ENCODE measurements at places on chromosomes 3 and 15. TPM values are rescaled to one million over a fixed set of nuclear protein-coding genes. Genes with fewer than 3 reads are reported as not detected.

DNA sequence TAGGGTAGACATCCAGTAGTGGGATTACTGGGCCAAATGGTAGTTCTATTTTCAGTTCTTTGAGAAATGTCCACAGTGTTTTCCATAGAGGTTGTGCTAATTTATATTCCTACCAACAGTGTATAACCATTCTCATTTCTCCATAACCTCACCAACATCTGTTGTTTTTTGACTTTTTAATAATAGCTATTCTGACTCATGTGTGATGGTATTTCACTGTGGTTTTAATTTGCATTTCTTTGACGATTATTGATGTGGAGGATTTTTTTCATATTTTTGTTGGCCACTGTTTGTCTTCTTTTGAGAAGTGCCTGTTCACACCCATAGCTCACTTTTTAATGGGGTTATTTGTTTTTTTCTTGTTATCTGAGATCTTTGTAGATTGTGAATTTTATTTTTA lies 125.2 kb downstream of the CFAP20DC start:
- no peak for ATAC-seq

DNA sequence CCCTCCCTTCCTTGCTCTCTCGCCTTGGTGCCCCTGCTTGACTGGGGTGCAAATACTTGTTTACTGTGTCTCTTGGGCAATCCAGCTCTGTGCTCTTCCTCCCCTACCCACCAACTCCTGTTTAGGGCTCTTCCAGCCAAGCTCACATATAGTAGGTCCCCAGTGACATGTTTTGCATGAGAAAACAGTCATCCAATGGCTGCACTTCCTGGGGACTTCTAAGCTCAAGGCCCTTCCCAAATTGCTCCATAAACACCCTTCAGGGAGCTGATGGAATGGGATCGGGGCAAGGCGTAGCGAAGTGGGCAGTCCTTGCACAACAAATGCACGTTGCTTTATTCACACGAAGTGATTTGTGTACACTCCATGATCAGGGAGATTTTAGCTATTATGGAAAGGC lies 9.4 kb upstream of the COPG1 start:
- peak; percentile 12 for ATAC-seq

GRCh38 chr3:15844889-15845288 lies 47.1 kb upstream of the ANKRD28 start:
- ATAC-seq = no peak

DNA sequence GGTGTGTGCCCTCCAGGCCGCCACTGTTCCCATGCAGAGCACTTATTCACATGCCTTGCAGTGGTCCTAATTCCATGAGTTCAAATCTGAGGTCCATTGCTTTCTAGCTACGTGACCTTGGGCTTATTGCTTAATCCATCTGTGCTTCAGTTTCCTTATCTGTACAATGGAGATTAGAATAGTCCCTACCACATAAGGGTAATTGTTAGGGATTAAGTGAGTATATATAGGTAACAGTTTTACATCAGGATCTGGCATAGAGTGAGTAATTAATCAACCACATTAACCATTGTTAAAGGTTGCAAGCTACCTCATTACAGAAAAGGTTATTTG lies 7.6 kb downstream of the CPN2 start:
- no peak for ATAC-seq

DNA sequence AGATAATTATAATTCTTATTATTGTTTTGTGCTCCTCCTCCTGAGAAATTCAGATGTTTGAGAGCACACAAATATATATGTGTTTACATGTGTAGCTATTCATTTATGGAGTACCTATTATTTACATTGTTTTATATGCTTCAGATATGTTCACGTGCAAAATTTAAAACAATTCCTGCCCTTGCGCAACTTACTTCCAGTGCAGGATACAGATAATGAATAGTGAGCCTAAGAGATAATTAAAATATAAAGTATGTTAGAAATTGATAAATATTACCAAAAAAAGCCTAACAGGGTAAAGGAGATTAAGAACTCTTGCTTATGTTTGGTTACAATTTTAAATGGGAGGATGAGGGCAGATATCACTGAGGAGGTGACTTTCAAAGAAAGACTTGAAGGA lies 81.7 kb upstream of the DPH6 start:
- no peak for ATAC-seq

GRCh38 chr3:12280357-12280806 lies 8.5 kb upstream of the PPARG start:
- ATAC-seq = no peak

GRCh38 chr15:55899537-55899936 lies 93.9 kb downstream of the NEDD4 start:
- no peak for ATAC-seq

DNA sequence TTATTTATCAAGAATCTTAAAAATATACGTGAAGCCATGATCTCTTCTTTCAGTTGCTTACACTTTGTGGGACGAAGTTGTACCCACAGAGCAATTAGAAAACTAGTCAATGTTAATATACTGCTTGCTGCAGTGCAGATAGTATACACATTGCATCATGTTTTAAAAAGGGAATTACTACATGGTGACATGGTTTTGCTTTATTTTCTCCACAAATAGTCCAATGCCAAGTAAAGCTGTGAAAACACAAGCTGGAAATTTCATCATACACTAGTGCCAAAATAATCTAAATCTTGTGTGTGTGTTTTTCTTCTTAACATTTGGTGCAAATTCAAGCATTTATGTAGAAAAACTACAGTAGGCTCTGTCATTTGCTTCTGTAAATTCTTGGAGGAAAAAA lies 233.0 kb downstream of the EPHA3 start:
- ATAC-seq = no peak

- no peak for ATAC-seq
Measured at GRCh38 chr3:46378426-46378942, 7.7 kb downstream of the CCR5 start.

DNA sequence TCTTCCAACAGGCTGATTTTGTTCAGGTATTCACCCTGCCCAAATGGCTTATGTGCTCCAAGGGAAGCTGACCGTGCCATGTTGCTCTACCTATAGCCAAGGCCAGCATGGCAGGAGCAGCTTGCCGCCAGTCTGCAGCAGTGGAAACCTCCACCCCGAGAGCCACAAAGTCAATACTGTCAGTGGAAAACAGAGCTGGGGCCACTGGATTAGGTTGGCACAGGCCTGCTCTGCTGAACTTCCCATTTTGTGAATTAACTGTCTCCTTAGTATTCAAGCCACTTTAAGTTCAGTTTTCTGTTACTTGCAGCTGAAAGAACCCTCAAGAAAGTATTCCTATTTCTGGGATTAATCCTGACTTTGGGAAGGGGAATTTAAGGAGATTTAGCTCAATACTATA lies 63.8 kb upstream of the XCR1 start:
- no peak for ATAC-seq

- ATAC-seq = peak; percentile 59
Measured at GRCh38 chr15:60062826-60063225, 58.7 kb downstream of the FOXB1 start.

GRCh38 chr3:55897573-55898224 lies 410.6 kb upstream of the WNT5A start:
- ATAC-seq = peak; percentile 24

DNA sequence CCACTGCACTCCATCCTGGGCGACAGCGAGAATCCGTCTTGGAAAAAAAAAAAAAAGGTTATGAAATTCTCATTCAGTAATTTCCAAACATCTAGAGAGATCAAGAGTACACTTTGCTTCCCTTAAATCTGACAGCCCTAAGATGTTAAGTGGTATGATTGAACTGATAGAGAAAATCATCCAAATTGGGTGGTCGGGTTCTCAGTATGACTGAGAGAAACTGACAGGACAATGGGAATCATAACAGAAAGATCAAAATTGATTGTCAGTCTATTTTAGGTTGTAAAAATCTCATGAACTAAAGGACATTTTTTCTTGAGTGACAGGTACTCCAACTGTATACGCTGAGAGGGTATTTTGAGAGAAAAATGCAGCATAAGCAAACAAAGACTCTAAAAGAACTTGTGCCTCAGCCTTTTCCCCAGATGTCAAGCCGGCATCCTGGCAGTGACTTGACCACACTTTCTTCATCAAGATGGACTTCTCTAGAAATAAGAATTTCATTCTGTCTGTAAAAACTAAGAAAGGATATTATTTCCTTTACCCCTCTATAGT lies 65.8 kb downstream of the MYO5A start:
- ATAC-seq = no peak

DNA sequence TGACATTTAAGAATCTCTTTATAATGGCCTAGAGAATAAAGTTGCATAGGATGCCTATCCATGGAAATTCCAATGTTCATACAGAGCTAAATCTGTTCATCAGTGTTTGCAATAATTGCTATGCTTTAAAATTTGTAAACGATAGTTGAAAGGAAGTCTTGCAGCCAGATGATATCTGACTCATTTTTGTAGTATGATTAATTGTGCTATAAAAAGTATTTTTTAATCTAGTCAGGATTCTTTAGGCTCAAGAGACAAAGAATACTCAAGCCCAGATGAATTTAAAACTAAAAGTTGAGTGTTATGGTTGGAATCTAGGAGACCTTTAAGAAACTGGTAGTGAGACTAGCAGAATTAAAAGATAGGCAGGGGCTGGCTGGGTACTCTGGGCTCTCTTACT lies 50.5 kb downstream of the SUCNR1 start:
- no peak for ATAC-seq

- ATAC-seq = no peak
Measured at GRCh38 chr3:124532071-124532470, 198.2 kb upstream of the UMPS start.

DNA sequence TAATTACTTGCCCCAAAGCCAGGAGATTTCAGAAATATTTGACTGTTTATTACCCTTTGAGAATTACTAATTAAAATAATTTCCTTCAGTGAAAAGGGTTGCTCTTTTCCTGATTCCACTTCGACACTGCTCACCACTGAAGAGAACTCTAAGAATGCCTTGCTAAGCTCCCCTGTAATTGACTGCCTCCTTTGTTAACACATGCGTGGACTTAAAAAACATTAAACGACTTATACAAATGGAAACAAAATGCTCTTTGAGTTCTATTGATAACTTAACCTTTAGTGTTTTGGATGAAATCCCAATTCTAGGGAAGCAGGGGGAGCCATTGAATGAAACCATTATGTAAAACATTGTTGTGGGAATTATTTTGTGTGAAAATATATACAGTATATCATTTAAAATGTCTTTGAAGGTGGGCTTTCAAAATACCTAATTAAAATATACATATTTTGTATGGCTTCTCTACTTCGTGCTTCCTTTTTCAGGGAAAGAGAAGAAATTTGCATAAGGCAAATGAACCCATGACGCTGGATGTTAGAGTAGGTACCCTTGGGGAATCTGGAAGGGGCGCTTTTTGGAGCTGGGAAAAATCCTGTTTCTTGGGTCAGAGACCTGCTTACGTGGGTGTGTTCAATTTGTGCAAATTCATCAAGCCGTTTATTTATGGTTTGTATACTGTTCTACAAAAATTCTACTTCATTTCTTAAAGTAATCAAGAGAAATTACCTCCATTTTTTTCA lies 64.2 kb downstream of the WWTR1 start:
- no peak for ATAC-seq

GRCh38 chr15:37375519-37375918 lies 275.2 kb upstream of the MEIS2 start:
- no peak for ATAC-seq

- no peak for ATAC-seq
Measured at GRCh38 chr3:141006344-141006743, 44.8 kb upstream of the SPSB4 start.

DNA sequence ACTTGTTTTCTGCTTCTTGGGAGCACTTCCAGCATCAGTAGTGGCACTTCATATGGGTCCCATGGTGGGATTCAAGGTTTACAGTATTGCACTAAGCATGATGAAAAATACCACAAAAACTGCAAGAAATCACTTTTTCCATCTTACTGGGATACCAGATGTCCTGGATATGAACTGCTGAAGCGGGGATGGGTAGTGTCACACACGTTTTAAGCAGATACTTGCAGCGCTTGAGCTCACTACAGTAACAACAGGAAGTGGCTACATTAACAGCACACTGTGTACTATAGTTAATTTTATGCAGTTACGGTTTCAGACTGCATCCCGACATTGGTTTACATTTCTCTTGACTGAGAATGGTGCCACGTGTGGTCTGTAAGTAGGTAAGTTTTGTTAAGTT lies 3.5 kb upstream of the ISG20 start:
- ATAC-seq = no peak

DNA sequence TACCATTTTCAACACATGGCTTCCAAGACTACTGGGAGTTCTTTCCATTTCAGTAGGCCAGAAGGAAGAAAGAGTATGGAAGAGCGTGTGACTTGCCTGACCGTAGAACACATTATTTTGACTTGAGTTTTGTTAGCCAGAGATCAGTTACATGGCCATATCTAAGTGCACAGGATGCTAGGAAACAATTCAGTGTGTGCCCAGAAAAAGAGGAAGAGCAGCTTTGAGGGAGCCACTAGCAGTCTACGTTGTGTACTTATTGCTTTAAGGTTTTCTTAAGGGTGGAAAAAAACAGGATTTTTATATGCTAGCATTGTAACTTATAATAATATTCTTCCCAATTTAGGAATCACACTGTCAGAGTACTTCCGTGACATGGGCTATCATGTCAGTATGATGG lies 44.1 kb upstream of the GRAMD1C start:
- ATAC-seq = no peak

DNA sequence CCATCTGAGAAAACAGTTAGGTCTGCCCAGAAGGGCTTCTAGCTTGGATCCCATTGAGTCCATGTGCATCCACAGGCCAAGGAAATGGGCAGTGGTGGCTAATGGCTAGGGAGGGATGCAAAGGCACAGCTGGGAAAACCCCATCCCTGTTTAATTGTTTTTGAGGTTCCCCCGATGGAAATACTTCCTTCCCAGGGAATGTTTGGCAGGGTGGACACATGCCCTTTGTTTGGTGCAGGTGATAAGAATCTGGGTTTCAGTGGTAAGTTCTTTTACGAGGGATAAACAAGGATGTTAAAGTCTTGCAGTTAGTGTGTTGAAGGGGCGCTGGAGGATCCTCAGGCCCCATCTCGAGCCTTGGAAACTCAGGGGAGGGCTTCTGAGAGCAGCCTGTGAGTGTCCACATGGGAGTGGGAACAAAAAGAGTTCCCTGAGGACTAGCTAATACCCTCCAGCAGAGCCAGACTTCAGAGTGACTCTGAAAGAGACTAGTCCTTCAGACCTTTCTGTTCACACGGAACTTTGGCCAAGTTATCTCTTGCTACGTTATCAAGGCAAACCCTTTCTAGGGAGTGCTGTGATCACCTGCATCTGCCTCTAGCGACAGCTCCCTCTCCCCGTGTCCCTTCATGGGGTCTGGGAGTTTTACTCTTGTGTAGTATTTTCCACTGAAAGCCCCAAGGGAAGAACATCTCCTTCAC lies 17.4 kb downstream of the PTPRG start:
- ATAC-seq = no peak

The LRRN1 gene
- 52.5 TPM for total RNA-seq

The GCNT3 gene
- 0.08 TPM for total RNA-seq

The ZCWPW2 gene
- total RNA-seq = 2.1 TPM

The ANKRD34C gene
- not detected for total RNA-seq

The PIF1 gene
- 10.4 TPM for total RNA-seq

The HESX1 gene
- total RNA-seq = 2.8 TPM

The PLA2G4D gene
- not detected for total RNA-seq

The ZNF660 gene
- 14.0 TPM for total RNA-seq

The PLS1 gene
- 1.9 TPM for total RNA-seq

The SPINT1 gene
- 0.50 TPM for total RNA-seq

The AGTR1 gene
- 4.1 TPM for total RNA-seq

The ACP3 gene
- not detected for total RNA-seq

The RTP3 gene
- total RNA-seq = not detected

Measured in motor neuron (in vitro differentiated cells).